NCI-H1092 (cell line): ENCODE measurements at places on chromosomes 3 and 15.

DNA sequence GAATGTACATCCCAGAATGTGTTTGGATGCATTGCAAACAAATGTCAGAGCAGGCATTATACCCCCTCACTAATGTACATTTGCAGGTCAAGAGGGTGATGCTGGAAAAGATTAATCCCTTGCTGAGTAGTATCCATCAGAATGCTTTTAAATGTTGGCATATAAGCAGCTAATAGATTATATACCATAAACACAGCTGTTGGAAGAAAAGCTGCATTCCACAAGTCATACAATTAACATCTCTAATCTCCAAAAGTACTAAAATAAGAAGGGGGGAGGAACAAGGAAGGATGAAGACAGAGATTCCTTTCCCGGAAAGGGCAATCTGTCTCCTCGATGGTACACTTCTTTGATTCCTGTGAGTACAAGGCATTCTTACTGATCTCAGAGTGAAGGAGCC is 445.7 kb upstream of the CDIN1 start:
- no peak for DNase-seq

DNA sequence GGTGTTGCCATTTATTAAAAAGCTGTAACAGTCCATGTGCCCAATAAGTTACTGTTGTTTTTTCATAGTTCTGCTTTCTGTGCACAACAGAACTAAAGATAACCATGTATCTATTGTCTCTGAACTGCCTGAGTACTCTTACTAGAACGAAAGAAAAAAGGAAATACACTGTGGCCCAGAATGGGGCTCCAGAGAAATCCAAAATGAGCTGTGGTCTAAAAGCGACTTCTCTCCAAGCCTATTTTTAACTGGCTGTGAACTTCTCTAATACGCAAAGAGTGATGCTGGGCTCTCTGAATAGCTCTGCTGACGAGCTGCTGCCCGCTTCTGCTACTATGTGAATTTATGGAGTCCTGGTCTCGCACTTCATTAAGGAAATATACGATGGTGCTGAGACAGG is 56.2 kb upstream of the LPP start:
- no peak for DNase-seq

DNA sequence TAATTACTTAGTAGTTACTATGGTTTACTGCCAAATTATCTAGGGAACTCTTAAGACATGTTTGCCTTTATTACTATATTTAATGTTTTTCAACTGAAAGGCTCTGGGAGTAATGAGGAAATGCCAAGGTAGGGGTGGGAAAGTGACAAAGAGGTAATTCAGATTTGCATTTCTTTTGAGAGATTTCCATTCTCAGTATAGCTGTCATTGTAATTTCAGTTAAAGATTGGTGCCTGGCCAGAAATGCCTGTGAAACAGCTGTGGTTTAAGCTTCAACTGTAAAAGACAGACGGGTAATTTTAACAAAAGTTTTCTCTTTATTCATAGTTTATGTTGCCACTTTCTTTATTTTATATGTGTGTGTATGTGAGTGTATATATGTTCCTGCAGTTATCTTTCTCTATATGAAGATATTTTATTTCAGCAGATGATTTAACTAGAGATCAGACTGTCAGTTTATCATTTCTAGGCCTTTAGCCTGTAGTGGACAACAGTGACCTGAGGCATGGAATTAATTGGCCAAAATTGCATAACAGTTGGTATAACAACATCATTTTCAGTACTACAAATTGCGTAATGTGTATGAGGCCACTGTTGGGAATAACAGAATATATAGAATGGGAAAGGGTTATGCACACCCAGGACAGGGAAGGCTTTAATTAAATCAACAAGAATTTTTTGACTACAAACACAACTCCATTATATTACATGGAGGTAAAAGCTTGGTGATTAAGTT is 119.0 kb downstream of the BBX start:
- DNase-seq: no peak

GRCh38 chr3:81068546-81068945 is 692.9 kb downstream of the GBE1 start:
- DNase-seq: no peak

- DNase-seq: no peak
Measured at GRCh38 chr3:152261329-152261728, 7.4 kb upstream of the MBNL1 start.

DNA sequence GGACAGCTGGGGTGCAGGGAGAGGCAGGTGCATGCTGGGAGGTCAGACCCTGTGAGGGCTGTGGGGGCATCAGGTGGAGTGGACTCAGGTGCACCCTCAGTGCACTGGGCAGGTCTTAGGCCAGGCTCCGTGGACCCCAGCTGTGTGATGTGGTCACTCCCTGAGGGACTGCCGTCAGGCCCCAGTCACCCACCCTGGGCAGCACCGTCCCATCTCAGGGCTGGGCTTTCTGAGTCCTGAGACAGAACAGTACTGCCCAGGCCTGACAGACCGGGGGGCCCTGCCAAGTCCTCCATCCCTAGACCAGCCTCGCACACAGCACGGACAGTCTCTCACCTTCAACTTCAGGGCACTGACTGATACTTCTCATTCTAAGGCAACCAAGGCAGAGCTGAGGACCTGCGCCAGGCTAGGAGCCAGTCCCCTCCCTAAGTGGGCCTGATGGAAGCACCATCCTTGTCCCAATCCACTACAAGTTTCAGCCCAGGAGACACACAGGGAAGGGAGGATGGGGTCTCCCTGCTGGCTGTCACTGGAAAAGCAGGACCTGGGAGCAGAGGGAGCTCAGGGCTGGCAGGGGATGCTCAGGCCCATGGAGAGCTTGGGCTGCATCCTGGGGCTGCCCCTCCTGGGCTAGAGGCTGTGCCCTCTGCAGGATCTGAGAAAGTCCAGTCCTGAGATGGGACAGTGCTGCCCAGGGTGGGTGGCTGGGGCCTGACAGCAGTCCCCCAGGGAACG is 86.3 kb downstream of the LMLN start:
- no peak for DNase-seq

DNA sequence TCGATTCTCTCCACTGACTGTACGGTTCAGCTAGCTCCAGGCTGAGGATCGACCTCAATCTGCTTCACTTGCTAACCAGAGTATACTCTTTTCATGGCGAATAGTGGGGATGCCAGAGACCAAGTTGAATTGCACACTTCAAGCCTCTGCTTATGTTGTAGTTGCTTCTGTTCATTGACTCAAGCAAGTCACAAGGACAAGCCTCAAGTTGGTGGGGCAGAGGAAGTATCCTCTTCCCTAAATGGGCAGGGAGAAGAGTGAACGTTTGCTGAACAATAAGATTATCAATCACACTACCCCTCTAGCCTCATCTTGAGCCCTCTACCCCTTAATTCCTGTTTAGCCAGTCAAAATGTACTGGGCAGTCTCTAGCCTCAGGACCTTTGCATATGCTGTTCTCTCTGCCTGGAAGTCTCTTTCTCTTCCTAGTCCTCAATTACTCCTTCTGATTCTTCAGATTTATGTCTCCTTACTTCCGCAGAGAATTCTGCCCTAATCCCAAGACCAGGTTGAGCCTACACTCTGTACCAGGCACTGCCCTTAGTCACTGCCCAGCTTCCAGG is 390.4 kb upstream of the PROK2 start:
- DNase-seq: no peak

GRCh38 chr15:73370151-73370550 is 1.4 kb upstream of the HCN4 start:
- DNase-seq: no peak

GRCh38 chr3:43764056-43764455 is 73.3 kb downstream of the ABHD5 start:
- no peak for DNase-seq

- peak; percentile 86 for DNase-seq
Measured at GRCh38 chr15:74245342-74245931, 9.3 kb downstream of the CCDC33 start.
